ENCODE measurements at places on chromosomes 7 and 10.
A peak's percentile ranks its signal among the peaks of the same experiment; 100 is the strongest.

DNA sequence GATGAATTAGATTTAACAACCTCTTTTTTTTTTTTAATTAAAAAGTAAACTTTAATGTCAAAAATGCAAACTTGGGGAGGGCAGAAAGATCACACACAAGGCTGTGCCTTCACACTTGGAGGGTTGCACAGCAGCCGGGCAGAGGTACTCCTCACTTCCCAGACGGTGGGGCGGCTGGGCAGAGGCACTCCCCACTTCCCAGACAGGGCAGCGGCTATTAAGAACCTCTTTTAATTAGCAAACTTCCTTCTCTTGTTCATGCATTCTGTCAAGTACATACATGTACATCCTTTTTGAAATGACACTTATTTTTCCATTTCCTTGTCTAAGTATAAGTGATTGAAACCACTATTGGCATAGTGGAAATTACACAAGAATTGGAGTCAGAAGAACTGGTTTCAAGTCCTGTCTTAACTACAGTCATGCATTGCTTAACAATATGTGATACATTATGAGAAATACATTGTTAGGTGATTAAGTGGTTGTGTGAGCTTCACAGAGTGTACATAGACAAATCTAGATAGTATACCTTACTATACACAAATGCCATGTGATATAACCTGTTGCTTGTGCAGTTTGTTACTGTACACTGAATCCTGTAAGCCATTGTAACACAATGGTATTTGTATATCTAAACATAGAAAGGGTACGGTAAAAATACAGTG is 26.5 kb downstream of the BTRC start:
- no peak for DNase-seq

GRCh38 chr10:126391192-126391885 is 3.1 kb upstream of the ADAM12 start:
- no peak for DNase-seq

GRCh38 chr7:4097001-4097609 is 585.0 kb upstream of the FOXK1 start:
- DNase-seq: no peak

GRCh38 chr10:14530465-14530864 is 199.7 kb upstream of the FRMD4A start:
- no peak for DNase-seq

DNA sequence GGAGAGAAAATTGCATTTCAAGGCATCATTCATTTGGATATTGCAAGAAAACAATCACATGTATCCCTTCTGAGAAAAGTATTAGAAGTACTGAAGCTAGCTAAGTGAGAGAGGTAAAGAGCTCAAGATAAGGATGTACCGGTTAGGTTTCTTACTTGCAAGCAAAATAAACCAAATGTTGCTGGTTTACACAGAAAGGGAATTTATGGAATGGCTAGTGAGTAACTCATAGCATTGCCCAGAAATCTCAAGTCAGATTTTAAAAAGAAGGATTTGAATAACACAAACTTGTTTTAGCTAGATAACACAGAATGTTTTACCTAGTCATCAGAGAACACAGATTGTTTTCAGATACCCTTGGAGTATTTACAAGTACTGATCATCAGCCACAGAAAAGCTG is 30.6 kb downstream of the KLHL7 start:
- no peak for DNase-seq

GRCh38 chr7:27351137-27351536 is 108.5 kb downstream of the EVX1 start:
- no peak for DNase-seq

GRCh38 chr10:66649626-66650025 is 276.2 kb upstream of the LRRTM3 start:
- DNase-seq: no peak

DNA sequence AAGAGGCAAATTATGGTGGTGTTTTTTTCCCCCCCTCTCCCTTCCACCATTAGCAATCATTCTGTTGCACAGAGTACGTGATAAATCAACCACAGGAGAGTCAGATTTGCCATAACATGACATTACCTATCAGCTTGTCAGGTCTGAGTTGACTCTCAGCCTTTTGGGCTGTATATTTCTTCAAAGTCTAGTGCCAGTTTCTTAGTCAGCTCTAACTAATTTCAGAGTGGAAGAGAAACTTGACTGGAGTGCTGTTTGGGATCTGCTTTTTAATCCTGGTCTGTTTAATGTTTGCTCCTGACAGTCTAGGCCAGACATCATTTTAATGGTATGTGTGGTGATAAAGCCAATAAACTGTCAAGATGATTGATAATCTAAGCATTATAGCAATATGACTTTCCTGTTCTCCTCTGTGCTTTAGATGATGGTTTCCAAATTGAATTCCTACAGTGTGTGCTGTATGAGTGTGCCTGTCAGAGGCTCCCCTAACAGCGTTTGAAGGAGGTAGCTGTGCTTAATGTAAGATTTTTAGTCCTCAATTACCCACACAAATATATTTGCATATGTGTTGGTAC is 76.9 kb downstream of the LRMDA start:
- DNase-seq: no peak

- DNase-seq: no peak
These were observed 24.6 kb upstream of the MRPS33 start for GRCh38 chr7:141039376-141039775.

GRCh38 chr7:26854876-26855855 is 9.2 kb downstream of the SKAP2 start:
- DNase-seq: no peak

GRCh38 chr10:113518415-113518814 is 34.4 kb upstream of the HABP2 start:
- DNase-seq: no peak

DNA sequence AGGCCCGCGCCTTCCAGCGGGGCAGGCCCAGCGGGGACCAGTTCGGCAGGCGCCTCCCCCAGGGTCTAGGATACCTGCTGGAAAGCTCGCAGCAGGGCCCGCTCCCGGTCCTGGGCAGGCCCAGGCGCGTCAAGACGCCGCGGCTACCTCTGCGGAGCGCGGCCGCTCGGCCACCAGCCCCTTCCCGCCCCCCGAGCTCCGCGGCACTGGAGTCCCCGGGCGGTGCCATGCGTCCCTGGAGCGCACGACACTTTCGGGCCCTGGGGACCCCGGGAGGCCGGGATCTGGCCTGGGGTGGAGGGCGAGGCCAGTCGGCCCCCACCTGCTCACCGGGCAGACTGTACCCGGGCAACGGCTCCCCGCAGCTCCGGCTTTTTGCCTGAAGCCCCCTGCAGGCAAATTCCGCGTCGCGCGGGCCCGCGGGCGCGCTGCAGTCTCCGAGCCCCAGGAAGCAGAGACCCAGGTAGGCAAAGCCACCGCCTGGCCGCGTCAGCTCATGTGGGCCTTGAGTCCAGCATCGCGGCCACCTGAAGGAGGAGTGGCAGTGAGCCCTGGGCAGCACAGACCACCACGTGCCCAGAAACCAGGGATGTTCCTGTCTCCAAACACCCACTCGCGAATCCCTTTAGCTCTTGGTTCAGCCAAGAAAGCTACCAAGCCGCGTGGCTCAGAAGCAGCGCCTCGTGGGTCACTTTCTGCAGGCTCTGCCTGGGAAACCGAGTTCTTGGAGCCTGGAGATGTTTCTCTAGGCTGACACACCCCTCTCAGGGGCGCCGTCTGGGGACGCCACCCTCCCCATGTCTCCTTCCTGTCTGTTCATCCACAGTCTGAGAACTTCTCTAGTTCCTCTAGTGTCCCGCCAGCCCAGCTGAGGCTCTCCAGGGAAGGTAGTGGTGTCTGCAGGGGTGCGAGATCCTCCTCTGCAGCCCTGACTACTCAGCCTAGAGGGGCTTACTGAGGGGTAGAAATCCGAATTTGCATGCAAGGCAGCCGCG is 46.1 kb upstream of the APBB1IP start:
- DNase-seq: no peak

- DNase-seq: no peak
These were observed 69.6 kb downstream of the SHOC2 start for GRCh38 chr10:110989016-110989415.

DNA sequence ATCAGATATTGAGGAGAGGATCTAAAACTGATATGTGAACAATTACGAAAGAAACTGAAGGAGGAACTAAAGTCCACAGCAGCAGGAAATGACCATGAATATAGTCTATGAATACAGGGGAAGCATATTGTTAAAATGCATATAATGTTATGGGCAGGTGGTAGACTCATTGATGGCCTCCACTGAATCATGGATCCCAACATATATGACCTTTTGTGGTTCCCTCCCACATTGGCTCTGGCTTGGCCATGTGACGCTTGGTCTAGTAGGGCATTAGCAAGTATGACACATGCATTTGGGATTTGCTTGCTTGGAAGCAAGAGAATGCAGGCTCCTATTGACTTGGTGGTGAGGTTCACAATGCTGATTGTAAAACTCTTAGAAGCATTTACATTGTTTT is 55.2 kb upstream of the RAB18 start:
- no peak for DNase-seq

DNA sequence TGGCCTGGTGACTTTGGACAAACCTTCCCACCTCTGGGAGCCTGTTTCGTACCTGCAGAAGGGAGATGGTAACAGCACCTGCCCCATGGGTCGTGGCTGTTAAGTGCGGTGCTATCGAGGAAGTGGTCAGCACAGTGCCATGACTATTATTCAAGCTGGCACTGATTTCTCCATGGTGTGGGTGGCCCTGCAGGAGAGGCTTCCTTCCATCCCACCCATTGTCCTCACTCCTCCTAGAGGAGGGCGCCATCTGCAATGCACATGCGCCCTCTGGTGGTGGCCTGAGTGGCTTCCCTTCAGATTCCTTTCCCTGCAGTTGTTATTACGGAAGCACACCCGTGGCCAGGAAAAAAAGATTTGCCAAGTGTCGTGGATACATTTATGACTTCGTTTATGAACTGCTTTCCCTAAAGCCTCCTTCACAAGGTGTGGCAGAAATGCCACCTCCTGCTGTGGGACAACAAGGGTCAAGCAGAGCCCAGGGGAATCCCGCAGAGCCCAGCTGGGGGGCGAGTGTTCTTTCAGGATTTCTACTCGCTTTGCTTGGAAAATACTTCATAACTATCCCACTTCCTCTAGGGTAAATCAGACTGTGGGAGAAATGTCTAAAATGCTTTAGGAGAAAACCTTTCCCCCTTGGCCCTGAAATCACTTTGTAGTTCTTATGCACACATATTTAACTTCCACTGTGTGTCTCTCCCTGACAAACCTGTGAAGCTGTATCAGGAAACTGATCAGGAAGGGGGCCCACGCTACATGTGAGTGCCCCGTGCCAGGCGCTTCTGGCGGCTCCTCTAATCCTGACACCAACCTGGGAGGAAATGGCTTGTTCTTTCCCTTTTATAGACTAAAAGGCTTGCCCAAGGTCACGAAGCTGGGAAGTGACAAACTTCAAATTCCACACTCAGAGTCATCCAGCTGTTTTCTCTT is 98.0 kb upstream of the ANLN start:
- peak; percentile 70 for DNase-seq

- DNase-seq: peak; percentile 11
These were observed 25.7 kb downstream of the ZNF503 start for GRCh38 chr10:75375838-75376237.

DNA sequence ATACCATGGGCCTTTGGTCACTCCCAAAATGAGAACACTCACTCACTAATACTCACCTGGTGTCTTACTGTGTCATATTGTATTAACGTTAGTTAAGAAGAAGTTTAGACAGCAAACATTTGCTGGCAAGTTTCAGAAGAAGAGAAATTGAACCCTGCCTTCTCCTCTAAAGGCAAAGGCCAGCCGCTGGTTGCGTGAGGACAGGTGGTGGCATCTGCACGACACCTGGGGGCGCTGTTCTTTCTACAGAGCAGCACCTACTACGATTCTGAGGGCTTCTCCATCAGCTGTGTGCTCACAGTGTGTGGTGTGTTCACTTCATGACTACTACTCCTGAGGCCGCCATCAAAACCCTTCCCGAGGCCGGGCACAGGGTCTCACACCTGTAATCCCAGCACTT is 17.9 kb upstream of the CLEC2L start:
- no peak for DNase-seq

All from CD4-positive, alpha-beta T cell treated with Interferon alpha-2 for 1 hour (primary cell).